ENCODE measurements at places on chromosomes 7 and 10. TPM values are rescaled to one million over a fixed set of nuclear protein-coding genes. Genes with fewer than 3 reads are reported as not detected.
A peak's percentile ranks its signal among the peaks of the same experiment; 100 is the strongest.

Gene GIMAP8
- total RNA-seq, result 16.6 TPM

Gene ITGA8
- 4.2 TPM for total RNA-seq

Gene POLL
- 17.2 TPM for total RNA-seq

Gene SPAM1
- total RNA-seq, result not detected

Gene EFCAB10
- not detected for total RNA-seq

Gene EPC1
- 19.7 TPM for total RNA-seq

DNA sequence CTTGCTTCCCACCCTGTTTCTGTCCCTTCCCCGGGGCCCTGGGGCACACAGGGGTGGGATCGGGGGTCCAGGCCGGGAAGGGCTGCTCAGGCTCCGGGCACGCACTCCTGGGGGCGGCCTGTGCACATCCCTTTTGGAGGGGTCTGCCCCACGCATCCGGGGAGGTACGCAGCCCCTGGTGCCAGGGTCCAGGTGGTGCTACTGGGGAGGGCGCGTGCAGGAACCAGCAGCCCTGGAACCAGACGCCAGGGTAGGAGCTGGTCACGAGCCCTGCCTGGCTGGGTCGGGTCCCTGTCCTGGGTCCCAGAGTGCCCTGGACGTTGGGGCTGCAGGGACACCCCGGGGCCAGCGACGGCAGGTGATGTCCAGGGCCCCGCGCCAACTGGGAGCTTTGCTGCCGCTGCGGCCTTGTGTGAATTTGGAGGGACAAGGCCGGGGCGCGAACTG, 53.4 kb downstream of the GLRX3 start:
- peak; percentile 36 for DNase-seq

- DNase-seq, result peak; percentile 15
These were observed 165.7 kb downstream of the NPSR1 start for GRCh38 chr7:34823650-34824258.

DNA sequence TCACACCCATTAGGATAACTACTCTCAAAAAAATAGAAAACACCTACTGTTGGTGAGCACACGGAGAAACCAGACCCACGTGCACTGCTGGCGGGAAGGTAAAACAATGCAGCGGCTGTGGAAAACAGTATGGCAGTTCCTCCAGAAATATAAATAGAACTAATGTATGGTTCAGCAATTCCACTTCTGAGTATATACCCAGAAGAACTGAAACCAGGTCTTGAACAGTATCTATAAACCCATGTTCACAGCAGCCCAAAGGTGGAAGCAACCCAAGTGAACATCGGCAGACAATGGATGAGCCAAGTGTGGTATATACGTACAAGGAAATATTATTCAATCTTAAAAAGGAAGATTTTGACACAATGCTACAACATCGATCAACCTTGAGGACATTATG, 164.7 kb downstream of the ZMYND11 start:
- DNase-seq, result no peak

DNA sequence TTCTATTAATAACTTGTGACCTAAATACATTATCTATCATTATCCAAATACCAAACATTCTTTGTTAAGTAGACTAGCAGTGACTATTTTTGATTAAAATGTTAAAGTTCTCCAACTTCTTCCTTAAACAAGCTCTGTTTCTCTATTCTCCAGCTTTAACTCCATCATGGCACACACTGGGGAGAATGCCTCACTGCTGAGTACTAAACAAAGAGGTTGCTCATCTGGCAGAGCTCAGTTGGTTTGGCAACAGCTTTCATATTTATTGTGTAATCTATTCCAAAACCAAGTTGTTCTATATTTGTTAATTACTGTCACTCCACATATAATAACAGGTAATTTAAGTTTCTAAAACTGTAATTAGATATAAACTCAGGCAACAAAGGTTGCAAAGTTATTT, 89.6 kb downstream of the USP6NL start:
- no peak for DNase-seq

DNA sequence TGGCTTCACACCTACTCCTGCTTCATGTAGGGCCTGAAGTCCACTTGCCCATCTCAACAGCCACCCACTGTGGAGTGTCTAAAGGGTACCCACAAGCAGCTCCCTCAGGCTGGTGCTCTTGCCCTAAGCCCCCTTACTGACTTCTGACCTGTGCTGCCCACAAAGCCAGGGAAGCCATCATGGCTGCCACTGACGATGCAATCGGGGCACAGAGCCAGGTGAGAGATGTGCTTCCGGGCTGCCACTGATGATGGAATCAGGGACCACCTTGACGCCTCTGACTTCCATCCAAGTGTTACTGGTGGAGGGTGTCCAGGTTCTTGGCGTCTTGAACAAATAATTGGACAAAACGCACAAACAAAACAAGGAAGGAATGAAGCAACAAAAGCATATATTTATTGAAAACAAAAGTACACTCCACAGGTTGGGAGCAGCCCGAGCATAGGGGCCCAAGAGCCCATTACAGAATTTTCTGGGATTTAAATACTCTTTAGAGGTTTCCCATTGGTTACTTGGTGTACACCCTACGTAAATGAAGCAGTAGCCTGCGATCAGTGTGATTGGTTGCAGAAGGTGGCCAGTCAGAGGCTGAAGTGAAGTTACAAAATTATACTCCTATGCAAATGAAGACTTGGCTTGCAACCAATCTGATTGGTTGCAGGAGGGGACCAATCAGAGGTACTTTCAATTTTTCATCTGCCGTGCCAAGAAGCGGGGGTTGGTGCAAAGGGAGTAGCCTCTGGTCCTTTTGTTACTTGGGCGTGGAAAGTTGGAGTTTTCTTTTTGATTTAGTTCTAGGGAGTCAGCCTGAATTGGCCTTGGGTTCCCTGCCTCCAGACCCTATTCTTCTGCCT, 4.5 kb downstream of the CPA2 start:
- DNase-seq, result no peak

GRCh38 chr10:97827702-97828291, 21.8 kb upstream of the GOLGA7B start:
- no peak for DNase-seq

GRCh38 chr10:73625004-73625883, 16.0 kb downstream of the MYOZ1 start:
- DNase-seq, result peak; percentile 22

- no peak for DNase-seq
These were observed 1.5 kb downstream of the IPMK start for GRCh38 chr10:58266003-58266825.

DNA sequence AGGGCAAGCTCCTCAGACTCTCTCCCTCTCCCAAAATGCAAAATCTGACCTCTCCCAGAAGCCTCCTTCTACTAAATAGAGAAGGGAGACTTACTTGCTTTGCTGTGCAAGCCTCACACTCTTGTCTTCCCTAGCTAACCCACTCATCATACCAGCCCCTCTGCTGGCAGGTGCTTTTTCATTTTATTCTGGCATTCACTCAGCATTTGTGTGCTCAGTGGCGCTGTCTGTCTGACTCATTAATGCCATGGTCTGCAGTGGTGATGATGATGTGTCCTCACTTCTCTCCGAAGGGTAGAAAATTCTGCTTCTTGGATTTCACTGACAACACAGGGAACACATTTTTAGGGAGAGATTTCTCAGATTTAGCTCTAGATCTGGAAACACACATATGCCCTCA, 22.0 kb upstream of the BTRC start:
- DNase-seq, result no peak

DNA sequence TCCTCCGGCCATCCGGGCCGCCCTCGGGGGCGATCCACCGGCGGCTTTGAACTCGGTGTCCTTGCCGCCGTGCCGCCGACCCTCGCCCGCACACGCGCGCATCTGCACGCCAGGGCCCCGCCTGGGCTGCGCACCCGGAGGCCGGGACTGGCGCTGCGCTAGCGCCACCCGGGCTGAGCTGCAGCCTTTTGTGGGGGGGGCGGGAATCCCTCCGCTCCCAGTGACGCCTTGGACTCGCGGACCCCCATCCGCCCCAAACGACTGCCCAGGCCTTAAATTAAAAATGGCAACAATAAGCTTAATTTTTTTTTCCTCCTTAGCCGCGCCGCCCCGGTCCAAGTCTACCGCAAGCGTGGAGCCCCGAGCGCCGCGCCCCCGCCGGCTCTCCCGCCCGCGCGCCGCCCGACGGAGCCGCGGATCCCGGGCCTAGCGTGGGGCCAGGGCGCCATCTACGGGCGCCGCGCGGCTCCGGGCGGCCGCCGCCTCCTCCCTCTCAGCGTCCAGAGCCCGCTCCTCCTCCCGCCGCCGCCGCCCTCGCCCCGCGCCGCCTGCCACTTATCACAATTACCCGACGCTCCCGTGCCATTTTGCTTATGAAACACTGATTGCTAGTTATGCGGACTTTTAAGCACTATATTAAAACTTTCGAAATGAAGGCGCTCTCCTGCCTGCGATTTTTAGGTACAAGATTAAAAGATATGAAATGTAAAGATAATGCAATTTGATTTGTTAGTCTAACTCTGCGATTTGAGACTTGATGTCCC, 7.5 kb upstream of the EBF3 start:
- peak; percentile 73 for DNase-seq

- no peak for DNase-seq
These were observed 64.8 kb upstream of the SEC61G start for GRCh38 chr7:54823776-54824175.

GRCh38 chr10:5291501-5292195, 73.1 kb upstream of the UCN3 start:
- DNase-seq, result peak; percentile 40

- no peak for DNase-seq
These were observed 351.2 kb downstream of the DGKB start for GRCh38 chr7:14551310-14551709.

- no peak for DNase-seq
These were observed 966.4 kb downstream of the GRM8 start for GRCh38 chr7:126286317-126286716.

- DNase-seq, result no peak
These were observed 231.8 kb upstream of the FOXP2 start for GRCh38 chr7:114182837-114183236.

- DNase-seq, result no peak
These were observed 5.6 kb downstream of the CCSER2 start for GRCh38 chr10:84333864-84334451.

GRCh38 chr7:154769527-154769926, 233.4 kb downstream of the PAXIP1 start:
- no peak for DNase-seq

Data from heart right ventricle (tissue), 16 donors.